Stimulated activated CD4-positive, alpha-beta T cell treated with anti-CD3 and anti-CD28 coated beads, Interleukin-2, amount 100 ng/mL, for 4 hours (primary cell): ENCODE measurements at places on chromosomes 6 and 20.

DNA sequence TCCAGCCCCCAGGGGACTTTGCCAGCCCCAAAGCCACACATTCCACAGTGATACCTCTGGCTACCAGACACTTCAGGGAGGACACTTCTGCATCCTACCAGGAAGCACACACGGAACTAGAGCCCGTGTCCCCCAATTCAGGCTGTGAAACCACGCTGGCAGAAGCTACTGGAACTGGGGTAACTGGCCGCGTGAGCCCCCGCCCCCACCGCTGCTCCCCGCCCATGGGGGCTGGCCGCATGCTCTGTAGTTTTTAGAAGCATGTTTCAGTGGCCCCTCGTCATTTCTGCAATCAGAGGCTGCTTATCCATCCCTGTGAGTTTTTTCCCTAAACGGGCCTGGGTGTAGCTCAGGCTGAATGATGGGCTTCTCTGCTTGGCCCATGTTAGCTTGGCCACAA lies 28.7 kb upstream of the AAR2 start:
- DNase-seq = no peak

DNA sequence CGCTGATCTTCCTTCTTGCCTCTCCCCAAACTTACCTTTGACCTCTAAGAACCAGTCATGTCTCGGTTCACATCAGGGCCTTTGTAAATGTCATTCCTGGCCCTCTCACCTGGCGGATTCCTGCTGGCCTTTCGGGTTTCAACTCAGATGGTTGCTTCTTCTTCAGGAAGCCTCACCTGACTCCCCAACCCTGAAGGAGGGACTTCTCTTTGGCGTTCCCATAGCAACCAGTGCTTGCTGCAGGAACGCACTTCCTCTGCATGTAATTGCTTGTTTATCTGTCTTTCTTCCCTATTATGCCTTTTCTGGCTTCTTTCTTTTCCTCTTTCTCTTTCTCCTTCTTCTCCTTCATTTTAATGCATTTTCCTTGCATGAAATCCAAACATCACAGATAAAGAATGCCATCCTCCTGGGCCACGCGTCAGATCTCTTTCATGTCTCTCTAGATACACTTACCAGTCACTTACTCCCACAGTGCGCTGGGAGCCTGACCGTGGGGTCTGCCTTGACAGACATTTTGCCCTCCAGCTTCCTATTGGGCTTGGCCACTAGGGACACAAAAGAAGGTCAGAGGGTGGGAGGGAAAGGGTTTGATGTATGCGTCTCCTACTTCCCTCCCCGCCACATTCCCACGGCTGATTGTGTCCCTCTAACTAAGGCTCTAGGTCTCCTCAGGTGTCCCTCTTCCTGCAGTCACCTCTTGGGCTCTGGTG lies 295.7 kb upstream of the TSHZ2 start:
- DNase-seq = no peak

DNA sequence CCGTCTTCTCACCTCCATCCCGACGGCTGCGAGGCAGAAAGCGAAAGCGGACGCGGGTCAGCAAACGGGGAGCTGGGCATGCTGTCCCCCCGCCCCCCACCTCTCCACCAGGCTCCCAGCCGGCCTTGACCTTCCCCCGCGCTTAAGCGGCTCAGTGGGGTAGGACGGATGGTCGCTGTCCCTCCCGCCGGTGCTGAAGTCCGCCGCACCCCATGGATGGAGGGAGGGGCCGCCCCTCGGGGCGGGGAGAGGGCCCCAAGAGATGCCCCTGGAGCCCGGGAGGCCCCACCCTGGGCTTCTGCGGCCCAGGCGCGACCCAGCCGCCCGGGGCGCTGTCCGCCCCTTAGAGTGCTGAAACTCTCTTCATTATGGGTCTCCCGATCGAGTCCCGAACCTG lies at the start of gene KCNB1:
Gene KCNB1 (minus strand): TSS at position 48 of the 397 bp plus-strand sequence. CDS start 188 bp downstream, outside the sequence.
- no peak for DNase-seq

GRCh38 chr20:37282556-37282955 lies 6.9 kb upstream of the MANBAL start:
- DNase-seq = no peak

DNA sequence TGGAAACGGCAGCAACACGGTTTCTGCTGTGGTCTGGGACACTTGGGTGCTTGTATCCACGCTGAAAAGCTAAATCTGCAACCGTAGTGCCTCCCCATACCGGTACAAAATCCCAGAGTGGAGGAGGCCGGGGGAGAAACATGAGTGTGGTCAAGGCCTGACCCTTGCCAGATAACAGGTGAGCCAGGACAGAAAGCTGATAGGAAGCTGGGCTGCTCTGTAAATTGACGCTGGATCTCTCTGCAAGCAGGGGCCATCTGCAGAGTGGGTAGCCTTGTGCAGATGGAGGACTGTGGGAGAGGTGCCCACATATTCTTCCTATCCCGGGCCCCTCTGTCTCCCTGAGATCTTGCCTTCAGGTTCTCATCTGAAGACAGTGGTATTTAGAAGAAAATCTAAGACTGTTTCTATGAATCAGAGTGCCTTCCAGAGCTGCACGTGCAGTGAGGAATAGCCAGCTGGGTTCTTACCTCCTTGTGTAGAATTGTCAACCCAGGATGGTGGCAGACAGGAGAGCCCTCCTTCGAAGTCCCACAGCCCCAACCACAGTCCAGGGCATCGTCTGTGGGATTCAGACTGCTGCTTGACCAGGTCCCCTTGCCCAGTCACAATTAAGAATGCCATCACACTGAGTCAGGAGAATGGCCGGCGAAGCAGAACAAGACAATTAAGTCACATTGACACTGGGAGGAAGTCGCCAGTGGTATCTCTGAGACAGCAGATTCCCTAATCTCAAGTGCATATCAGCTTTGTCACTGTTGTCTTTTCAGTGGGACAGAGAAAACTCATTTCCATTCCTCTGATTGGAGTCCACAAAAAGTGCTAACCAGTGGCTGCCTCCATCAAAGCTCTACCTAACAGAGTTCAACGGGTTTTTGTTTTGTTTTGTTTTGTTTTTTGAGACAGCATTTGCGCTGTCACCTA lies 100.0 kb upstream of the RIPOR2 start:
- DNase-seq = no peak
